ENCODE measurements at places on chromosomes 12 and 14.
A peak's percentile ranks its signal among the peaks of the same experiment; 100 is the strongest.

DNA sequence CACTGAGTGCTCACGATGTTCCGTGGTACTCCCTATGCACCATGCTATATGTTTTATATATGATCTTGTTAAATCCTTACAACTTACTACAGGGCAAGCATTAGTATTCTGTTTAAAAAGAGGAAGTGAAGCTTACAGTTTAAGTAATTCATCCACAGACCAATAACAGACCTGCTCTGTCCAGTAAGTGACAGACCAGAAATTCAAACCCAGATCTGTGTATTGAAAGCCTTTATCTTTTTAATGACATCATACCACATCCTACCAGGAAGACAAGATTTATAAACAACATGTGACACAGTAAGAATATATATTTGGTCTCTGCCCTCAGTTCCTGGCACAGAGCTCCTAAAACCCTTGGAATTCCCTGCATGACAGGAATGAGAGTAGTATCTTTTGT lies 206.5 kb downstream of the STXBP6 start:
- no peak for DNase-seq

DNA sequence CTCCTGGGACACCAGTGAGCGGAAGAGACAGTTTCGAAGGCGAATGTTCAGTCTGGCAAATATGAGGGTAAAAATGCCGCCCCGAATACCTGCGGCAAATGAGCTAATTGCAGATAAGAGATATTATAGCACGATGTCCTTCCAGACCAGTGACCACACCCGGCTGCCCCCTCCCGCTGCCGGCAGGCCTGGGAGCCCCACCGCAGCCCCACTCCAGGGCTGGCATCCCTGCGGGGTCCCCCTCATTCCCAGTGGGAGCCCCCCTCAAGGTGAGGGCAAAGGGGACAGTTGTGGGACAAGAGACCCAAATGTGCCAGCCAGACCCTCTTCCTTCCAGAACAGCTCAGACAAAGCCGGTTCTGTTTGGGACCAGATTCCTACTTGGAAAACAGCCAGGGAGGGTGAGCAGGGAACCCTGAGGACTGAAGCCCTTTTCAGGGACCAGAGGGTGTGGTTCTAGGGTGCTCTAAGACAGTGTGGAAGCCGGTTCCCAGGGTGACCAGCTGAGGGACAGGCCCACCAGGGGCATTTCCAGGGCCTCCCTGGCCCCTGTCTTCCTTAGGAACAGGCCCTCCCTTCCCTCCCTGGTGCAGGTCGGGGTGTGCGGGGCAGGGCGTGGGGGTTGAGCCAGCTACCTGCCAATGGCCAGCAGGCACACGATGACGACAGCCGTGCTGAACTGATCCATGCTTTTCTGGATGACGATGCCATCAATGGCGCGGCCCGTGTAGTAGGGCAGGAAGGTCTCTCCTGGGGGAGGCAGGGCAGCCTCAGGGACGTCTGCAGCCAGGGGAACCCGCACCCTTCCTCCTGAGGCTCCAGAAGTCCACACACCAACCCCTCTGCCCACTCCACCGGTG lies 16.2 kb downstream of the ABCB9 start:
- no peak for DNase-seq

DNA sequence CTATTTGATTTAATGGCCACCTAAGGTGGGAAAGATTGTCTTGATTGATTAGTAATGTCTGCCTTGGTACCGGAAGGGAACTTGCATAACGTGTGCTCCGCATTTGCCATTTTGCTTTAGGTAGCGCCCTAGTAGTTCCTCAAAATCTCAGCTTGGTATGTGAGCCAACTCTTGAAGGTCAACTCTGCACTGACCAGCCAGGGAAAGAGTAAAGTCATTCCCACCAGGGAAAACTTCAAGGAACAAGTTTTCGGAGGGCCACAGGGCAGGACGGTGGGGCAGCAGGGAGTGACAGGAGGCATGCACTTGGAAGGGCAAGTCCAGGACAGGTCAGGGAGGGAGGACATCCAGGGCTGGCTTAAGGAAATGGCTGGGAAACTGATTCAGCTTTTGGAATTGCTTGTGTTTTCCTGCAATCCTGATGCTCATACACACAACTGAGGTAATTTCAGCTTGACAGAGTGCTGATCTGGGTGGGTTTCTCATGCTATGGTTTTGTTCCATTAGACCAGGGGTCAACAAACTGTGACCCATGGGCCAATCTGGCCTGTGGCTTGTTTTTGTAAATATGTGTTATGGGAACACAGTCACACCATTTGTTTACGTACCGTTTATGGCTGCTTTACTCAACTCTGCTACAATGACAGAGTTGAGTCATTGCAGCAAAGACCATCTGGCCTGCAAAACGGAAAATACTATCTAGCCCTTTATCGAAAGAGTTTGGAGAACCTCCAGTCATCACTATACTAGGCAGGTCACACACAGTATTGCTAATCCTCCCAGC lies 184.5 kb downstream of the RBM19 start:
- DNase-seq, result no peak

GRCh38 chr12:48982397-48983080 lies 4.4 kb downstream of the WNT1 start:
- DNase-seq, result no peak

DNA sequence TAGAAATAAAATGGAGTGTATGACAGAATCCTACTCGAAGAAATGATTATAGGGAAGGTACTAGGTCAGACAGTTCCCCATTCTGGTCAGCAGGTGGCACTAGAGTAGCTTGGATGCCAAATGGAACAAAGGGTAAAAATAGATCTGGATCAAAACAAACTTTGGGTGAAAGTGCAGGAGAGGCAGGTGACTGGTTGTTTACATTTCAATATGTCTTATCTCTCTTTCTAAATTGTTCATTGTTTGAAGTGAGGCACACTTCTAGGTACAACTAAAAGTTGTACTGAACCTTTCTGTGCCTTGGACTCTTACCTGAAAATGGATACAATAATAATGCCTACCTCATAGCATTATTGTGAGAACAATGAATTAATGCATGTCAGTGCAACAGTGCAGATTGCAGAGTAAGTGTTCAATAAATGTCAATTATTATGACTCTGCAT lies 62.0 kb upstream of the OSBPL8 start:
- peak; percentile 30 for DNase-seq

DNA sequence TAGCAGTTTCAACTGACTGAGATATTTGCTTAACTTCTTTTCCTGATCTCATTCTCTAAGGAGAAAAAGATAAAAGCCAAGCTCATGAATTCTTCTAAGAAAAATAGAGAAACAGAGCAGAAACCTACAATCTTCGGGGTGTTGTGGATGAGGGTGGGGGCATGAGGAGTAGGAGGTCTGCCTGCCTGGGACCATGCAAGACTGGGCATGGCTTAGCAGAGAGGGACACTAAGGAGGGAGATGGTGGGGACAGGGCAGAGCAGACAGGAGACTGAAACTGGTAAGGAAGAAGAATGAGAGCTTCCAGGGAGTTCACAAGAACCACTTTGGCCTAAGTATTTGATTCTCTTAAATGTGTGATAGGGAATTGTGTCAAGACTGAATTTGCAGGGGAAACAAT lies 188.0 kb downstream of the CFAP54 start:
- DNase-seq, result no peak

DNA sequence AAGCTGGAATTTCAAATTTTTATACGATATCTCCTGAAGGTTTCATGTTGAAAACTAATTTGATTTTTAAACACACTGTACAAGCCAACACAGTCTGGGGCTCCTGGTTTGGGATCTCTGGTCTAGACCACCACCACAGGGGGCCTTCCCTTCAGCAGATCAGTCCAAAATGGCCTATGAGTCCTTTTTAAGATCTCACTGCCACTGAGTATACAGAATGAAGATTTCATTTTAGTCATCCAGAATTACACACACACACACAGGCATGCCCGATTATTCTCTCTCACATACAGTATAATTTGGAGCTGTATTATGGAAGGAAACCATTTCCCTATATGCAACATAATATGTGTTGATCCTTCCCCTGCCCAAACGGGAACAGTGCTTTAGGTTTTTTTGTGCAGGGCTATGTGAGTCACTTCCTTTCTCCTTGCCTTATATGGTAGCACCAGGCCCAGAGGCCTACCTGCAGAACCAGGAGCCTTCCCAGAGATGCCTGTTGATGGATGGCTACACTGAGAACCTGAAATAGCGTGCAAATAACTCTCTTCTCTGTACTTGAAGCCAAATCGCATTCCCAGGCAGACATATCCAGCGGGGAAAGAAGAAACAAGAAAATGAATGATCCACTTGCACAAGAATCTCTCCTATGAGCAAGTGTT lies 28.1 kb upstream of the WNK1 start:
- no peak for DNase-seq

DNA sequence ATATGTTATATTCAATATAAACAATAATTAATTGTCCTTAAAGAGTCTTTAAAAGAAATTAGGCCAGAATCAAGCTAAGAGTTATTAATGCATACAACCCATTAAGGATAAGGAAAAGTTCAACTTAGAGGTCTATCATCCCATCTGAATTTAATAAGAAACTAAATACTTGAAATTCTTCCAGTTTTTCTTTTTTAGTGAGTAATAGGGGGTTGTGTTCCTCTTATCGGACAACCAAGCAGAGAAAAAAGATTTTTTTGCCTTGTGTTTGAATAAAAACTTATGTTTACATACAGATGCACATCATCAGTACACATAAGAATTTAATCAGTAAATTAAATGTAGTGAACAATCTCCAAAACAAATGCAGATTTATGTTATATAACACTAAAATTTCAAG lies 32.5 kb downstream of the PAWR start:
- peak; percentile 47 for DNase-seq

- DNase-seq, result no peak
Measured at GRCh38 chr12:93136253-93137055, 207.4 kb upstream of the EEA1 start.

- no peak for DNase-seq
Measured at GRCh38 chr12:24791622-24792021, 157.3 kb downstream of the BCAT1 start.

DNA sequence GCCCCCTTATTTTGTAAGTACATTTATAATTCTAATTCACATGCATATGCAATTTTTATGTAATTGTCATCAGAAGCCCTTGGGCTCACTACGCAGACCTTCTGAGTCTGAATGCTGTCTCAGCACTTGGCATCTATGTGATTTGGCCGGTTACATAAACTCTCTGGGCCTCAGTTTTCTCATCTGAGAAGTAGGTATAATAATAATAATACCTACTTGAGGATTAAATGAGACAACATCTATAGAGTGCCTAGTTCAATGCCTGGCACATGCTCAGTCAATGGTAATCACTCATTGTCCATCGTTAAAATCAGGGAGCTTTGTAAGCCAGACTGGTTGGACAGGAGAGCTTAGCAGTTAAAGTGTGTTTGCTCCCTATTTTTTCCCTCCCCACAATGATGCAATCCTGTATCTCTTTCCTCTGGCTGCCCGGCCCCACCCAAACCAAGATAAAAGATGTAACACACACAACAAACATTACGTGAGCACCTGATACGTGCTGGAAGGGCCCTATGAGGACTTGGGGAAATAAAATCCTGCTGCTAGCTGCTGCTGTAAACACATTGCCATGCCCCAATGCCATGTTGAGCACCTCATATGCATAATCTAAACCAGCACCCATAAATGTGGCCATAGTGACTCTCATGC lies 235.0 kb downstream of the CRADD start:
- no peak for DNase-seq

GRCh38 chr12:6461401-6462233 lies 8.9 kb downstream of the VAMP1 start:
- no peak for DNase-seq

DNA sequence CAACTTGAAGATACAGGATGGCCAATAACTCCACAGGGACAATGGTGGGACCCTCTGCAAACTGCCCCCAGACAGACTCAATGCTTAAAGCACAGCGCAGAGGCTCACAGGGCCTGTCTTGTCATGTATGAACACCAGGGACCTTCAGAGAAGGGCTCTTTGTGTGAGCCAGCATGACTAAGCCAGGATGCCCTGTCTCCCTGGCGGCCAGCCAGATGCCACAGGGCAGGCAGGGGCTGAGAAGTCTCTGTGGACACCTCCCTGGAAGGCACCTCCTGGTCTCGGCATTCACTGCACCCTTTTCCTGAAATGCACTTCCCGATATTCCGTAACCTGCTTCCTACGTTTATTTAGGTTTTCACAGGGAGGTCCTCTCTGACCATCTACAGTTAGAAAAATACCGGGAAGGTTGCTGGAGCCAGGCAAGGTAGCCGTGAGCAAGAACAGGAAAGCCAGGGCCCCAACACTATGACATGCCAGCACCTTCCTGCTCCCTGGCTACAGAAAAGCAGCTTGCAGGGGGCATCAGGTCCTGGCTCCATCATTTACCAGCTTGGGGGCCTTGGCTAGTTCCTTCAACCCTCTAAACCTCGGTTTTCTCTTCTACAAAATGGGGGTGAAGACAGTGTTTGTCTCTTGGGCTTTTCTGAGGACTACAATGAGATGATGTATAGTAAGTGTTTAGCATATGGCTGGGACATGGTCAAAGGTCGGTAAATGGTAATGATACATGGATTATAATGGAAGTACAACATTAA lies 65.0 kb downstream of the PITPNM2 start:
- DNase-seq, result no peak

DNA sequence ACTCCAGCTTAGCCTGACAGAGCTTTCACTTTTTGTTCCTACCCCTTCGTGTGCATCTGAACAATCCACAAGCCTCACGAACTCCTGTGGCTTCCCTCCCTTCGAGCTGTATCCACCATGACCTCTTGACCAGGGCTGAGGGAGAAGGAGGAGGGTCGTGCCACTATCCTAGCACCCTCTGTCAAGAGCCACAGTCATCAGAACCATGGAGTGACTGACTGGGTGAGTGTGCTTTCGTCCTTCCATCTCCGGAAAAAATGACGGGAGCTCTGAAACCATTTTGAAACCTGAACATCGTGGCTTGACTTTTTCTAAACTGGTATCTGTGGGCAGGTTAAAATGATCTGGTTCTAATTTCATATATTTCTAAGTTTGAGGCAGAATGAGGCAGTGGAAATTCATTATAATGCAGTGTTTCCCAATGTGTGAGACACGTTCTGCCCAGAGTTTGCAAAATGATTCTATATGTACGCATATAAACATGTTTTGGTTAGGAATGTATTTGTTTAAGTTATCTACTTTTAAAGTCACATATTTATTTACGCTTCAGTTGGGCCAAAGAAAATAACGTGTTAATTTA lies 27.0 kb downstream of the IL26 start:
- no peak for DNase-seq

GRCh38 chr12:64598831-64599230 lies 11.5 kb upstream of the RASSF3 start:
- no peak for DNase-seq

- peak; percentile 27 for DNase-seq
Measured at GRCh38 chr14:37246427-37246829, 48.7 kb downstream of the MIPOL1 start.

DNA sequence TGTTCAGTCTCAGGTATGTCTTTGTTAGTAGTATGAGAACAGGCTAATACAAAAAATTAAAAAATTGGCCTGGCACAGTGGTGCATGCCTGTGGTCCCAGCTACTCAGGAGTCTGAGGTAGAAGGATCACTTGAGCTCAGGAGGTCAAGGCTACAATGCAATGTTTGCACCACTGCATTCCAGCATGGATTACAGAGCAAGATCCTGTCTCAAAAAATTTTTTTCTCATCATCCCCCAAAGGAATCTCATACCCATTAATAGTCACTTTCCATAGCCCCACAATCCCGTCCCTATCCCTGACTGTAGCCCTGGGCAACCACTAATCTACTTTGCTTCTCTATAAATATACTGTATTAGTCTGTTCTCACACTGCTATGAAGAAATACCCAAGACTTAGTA lies 57.8 kb downstream of the TTC8 start:
- no peak for DNase-seq
